ENCODE measurements at places on chromosomes 16 and 17.

- DNase-seq = no peak
Observed at GRCh38 chr17:13078591-13079385, 61.0 kb upstream of the ELAC2 start.

DNA sequence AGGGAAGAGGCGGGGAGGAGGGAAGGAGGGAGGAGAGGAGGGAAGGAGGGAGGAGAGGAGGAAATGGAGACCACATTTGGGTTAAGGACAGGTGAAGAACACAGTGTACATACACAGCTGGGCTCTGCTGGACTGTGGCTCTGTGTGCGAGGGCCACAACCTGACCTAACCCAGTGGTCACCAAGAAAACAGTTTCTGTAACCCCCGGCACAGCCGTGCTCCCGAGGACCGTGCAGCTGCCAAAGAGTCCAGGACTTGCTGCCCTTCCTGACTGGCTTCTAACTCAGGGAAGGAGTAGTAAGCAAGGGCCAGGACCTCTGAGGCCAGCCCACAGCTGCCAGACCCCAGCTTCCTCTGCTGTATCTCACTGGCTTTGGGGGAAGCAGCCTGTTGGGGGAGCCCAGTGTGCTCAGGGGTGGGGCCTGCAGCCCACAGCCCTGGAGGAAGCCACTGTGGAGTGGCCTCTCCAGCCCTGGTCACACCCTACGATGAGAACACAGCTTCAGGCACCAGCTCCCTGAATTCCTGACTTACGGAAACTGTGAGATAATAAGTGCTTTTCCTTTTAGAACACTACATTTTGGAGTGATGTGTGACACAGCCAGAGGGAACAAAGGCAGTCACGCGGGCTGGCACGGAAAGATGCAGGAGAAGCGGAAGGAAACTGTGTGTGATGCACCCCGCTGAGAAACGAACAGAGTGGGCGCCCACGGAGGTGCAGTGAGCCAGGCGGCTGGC, 32.3 kb downstream of the SLC7A5 start:
- DNase-seq = no peak

GRCh38 chr17:75102385-75102821, 7.4 kb upstream of the ARMC7 start:
- no peak for DNase-seq

- DNase-seq = no peak
Observed at GRCh38 chr17:81884968-81885367, 6.4 kb downstream of the ALYREF start.

DNA sequence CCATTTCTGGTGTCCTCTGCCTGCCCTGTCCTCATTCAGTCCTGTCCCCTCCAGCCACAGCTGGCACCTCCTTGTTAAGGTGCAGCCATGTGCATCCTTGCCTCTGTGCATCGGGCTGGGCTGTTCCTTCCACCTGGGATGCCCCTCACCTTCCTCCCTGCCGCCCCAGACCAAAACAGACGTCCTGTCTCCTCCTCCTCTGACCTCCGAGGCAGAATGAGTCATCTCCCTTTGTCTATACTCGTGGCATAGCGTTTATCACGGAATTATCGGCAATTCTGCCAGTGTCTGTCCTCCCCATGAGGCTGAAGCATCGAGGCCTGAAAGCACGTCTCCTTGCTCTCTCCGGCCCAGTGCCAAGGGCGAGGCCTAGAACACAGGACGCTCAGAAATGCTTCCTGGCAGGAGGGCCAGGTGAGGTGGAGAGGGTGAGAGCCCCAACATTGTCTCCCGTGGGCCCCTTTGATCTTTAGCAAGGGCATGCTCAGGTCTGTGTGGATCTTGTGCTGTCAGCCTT, 4.6 kb downstream of the RAI1 start:
- DNase-seq = no peak

DNA sequence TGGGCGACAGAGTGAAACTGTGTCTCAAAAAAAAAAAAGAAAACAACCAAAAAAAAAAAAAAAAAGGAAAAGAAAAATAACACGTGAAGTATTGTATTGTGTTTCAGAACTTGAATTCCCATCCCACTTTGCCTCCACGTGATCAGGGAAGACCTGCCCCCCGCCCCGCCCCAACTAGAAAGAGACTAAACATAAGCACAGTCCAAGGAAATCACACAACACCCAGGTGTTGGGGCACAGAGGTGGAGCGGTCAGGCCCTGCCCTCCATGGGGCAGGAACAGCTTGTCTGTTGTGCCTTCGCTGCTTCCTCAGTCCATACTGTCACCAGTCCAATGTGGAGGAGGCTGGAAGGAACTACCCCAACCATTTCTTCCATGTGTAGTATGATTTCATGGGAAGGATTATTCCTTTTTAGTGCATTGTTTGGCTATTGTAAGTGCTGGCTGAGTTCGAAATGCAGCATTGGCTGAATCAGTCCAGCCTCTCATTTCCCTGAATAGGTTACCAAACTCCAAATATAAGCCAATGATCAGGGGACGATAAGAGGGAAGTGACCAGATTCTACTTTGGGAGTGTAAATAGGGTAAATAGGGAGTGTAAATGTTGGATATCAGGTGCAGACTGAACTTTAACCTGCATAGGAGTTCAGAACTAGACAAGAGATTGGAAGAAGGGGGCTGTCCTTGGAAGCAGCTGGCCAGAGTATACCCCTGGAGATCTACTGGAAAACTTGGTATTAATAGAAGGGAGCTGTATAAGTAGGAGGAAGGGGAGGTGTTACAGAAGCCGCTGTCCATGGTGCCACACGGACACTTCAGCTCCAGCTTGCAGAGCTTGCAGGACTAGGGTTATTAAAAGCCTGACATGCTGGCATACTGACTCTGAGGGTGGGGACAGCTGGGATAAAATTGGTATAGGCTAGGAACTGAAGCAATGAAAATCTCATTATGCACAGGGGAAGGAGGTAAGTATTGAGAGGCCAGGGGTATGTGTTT, 50.7 kb downstream of the TANGO6 start:
- DNase-seq = no peak

DNA sequence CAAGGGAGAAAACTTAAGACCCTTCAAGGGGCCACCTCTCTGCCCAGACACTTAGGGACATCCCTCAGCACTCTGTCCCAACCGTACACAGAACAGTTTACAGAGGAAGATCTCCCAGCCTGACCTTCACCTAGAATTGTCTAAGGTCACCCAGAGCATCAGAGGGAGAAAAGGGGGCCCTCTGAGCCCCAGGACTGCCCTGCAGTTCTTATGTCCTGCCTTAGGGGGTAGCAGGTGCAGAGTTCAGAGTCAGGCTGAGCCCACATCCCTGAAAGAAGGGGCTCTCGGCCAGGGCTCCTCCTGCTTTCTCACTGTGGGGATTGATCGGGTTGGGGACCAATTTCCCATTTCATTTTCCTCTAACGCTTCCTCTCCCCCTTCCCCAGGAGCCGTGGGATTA, 15.4 kb downstream of the CA4 start:
- no peak for DNase-seq

DNA sequence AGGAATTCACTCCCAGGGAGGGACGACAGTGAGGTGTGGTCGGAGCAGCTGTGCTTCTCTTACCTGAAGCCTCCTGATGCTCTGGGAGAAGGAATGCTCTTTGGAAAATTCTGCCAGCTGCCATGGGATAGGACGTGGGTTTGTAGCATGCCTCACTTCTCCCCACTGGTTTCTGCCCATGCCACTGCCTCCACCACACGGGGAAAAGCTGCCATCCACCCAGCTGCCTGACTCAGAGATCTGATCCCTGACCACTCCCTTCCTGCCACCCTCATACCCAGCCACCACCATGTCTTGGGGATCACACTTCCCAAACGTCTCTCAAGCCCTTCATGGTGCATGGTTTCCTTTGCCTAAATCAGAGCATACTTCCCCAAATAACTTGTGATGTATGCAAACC, 80.0 kb downstream of the CPPED1 start:
- no peak for DNase-seq

DNA sequence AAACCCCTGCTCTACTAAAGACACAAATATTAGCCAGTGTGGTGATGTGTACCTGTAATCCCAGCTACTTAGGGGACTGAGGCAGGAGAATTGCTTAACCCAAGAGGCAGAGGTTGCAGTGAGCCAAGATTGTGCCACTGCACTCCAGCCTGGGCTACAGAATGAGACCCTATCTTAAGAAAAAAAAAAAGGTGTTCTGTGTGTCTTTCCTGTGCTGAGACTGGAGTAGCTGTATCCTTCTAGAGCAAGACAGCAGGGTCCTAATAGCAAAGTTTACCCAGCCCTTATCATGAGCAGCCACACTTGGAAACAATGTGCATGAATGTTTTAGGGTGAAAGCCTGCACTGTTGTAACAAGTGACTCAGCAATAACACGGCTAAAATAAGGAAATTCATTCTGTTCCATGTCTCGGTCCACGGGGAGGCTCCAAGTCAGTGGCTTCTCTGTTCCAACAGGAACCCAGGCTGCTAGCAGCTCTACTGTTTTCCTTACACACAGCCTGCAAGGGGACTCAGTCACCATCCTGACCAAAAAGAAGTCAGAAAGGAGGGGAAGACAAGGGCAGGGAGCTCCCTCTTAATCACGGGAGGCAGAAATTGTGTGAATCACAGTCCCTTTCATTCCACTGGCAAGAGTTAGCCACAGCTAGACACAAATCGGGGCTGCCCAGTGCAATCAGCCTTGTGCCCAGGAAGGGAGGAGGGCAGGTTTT, 7.1 kb upstream of the SLC5A11 start:
- DNase-seq = no peak

- no peak for DNase-seq
Observed at GRCh38 chr17:49576088-49576916, 631 bp downstream of the NXPH3 start.

DNA sequence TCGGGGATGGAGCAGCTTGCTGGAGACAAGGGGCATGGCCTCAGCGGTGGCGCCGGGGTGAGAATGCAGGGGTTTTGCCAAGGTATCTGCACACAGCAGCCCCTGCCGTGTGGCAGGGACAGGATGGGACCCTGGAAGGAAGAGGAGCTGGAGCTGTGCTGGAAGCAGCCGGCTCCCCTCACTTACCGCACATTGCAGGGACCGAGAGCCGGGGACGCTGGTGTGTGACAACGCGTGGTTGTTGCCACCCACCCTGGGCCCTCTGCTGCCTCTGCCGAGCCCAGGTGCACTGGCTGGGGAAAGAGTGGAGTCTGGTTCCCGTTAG, 3.0 kb downstream of the NUBP2 start:
- DNase-seq = no peak

DNA sequence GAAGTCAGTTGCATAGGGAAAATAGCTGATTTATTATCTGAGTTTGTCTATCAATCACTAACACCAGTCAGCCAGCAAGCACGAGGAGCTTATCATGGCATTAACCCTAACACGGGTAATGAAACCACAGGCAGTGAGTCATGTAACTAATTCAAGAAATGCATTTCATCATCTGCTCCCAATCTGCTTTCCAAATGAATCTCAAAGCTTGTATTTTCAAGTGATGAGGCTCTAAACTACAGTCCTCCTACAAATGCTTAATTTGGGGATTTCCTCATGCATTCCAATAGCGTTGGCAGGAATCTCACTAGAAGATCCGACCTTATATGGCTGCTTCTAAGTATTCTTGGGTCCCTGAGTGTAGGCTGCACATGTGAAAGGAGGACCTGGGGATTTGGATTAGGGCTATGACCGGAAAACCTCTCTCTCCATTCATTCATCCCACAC, 118.4 kb upstream of the HSBP1 start:
- no peak for DNase-seq

DNA sequence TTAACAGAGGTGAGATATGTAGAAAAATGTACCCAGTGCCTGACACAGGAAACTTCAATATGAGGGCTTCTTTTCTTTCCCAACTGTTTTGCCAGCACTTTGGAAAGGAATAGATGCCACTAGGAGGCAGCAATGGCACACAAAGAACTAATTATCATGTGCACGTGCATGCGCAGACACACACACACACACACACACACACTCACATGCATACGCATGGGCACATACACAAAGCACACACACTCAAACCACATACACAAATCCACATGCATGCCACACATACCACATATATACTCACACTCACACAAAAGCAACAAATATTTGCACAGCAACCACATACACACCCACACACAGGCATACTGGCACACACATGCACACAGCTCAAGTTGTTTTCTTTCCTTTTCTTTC, 8.8 kb upstream of the CEP112 start:
- peak; percentile 42 for DNase-seq

- DNase-seq = no peak
Observed at GRCh38 chr17:71740866-71741265, 380.0 kb upstream of the SOX9 start.

GRCh38 chr17:59538195-59538909, 27.1 kb upstream of the DHX40 start:
- DNase-seq = no peak

DNA sequence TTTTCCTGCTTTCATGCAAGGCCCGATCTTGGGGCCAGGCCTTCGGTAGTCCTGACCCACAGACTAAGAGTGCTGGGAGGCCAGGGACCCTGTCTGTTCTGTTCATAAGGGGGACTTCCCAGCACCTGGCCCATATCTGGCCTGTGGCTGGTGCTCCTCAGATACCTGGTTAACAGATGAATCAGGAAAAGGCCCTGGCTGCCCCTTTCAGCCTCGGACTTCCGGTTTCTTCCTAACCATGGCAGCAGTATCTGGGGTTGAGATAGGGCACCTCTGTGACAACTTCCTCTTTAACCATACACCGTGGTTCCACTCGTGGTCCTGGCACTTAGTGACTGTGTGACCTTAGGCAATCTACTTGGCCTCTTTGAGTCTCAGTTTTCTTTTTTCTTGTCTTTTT, 18.4 kb downstream of the PLCG2 start:
- no peak for DNase-seq

GRCh38 chr17:28711723-28712031, at the start of gene PROCA1:
Gene PROCA1 (minus strand): TSS chr17:28711888. CDS start chr17:28711660, 228 bp downstream.
- no peak for DNase-seq

Measured in NCI-H2081 treated with DMSO at 0.1 percent for 48 hours (cell line).